ENCODE measurements at places on chromosomes 12 and 14.

- no peak for DNase-seq
These were observed 93.7 kb downstream of the SAMD4A start for GRCh38 chr14:54660604-54661111.

GRCh38 chr14:32224737-32225377, 21.8 kb upstream of the RNU6-8 start:
- DNase-seq = no peak

DNA sequence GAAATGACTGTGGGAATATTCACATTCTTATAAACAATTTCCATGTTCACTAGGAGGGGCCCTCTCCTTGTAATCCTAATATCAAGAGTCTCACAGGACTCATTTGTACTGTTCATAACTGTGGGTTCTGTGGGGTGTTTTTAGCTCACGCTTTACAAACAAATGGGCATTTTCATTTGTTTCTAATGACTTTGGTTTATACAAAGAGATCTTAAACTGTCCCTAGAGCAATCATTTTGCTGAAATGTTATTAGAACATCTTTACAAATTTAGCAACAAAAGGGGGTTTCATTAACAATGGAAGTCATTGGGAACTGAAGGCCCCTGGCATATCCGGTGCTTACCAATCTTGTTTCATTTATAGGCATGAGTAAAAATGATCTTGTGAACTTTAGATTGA, 370.5 kb downstream of the TRHDE start:
- no peak for DNase-seq

GRCh38 chr14:102616799-102617198, 24.4 kb downstream of the RCOR1 start:
- DNase-seq = no peak

DNA sequence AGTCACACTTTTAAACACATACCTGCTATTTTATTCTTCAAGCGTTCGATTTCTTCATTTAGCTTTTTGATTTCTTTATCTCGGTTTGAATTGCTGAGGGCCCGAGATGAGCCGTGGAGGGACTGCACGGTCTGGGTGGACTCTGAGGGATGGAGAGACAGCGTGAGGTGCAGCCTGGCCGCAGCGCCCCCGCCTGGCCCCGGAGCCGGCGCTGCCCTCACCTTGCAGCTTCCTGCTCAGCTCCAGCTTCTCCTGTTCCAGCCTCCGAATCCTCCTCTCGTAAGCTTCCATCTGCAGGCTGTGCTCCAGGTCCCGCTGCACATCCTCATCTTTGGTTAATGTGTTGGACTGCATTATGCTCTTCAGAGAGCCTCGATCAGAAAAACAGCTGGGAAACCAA, 53.2 kb downstream of the AMN start:
- DNase-seq = no peak

DNA sequence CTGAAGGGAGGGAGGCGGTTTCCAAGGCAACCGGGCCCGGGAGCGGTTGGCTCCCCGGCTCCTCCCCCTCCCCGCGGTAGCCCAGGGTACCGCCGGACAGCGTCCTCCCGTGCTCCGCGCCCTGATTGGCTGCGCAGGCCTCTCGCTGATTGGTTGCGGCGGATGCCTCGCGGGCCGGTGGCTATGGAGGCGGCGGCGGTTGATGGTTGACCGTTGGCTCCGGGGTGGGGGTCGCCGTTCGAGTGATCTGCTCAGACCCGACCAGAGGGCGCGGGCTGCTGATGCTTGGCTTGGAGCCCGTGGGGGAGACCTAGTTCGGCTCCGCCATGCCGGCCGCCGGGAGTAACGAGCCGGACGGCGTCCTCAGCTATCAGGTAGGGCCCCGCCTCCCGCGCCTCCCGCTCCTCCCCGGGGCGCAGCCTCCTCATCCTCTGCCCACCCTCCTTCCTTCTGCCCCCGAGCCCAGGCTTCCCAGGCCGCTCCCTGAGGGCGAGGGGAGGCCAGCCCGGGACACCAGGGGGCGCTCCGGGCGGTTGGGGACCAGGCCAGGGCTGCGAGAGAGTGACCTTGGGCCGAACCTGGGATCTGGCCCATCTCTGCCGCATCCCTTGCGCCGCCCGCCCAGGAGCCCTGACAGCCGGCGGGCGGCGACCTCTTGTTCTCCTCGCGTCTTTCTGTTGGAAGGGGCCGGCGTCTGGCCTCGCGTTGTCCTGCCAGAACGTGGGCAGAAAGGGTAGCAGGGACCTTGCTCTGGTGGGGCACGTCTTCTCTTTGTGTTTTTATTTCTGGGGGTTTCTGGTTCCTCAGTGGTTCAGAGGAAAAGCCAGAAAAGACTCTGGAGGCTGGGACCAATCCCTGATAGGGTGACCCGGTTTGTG, at the start of gene SLC4A8:
SLC4A8 (plus strand) TSS at position 170 of the 878 bp plus-strand sequence; CDS start at position 327, 157 bp downstream.
- no peak for DNase-seq

- DNase-seq = no peak
These were observed 3.4 kb downstream of the JAG2 start for GRCh38 chr14:105165134-105165704.

DNA sequence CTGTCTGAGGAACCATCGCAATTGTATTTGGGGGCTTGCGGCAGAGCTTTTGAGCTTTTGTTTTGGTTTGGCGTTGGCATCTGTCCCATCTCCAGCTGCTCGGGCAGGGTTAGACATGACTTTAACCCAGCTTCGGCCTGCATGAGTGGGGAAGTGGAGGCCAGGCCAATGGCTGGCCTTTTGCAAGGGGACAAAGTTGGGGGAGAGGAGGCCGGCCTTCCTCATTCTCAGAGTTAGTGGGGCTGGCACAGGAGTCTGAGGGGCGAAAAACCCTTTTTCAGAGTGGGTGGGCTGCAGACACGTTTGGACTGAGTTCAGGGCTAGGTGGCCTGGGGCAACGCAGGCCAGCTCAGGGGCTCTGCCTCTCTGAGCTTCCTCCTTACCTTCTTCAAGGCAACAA, 5.2 kb downstream of the KRT82 start:
- no peak for DNase-seq

DNA sequence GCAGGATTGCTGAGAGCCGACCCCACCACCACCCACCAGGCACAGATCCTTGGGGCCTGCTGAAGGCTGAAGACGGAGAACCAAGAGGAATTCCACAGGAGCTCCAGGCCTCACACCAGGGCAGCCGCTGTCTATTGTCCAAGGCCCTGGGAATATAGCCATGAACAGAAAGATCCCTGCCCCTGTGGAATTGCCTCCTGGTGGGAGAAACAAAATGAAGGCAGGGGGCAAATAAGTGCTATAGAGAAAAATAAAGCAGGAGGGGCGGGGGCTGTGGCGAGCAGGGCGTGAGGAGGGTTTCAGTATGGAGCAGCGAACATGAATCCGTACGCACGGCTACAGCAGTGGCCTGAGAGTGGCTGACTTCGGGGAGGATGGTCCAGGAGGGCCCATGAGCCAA, 96.1 kb downstream of the EML1 start:
- no peak for DNase-seq

DNA sequence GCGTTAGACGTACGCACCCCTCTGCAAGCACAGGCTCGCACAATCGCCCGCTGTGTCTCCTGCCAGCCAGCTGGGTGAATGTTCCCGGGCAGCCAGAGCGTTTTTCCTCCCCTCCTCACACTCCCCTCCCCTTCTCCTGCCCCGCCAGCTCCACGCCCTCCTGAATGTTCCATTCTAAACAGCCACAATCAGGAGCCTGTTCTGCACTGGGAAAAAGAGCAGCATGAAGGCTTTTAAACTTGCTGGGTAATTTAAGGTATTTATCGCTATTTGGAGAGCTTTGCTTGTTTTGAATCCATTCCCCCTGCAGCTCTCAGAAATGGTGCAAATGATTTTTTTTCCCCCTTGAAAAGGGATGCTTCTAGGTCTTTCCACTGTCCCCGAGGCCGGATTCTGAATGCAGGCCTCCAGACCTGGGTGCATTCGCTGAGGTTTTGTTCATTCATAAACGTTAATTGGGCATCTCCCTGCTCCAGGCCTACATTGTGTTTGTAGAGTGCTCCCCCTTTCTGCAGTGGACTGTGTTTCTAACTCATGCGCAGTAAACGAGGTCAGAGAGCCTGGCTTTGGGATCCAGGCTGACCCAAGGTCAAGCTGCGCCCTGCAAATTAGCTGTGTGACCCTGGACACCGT, 212.5 kb downstream of the CHST11 start:
- peak; percentile 75 for DNase-seq

GRCh38 chr12:123269395-123269892, 2.2 kb downstream of the CDK2AP1 start:
- DNase-seq = peak; percentile 89

DNA sequence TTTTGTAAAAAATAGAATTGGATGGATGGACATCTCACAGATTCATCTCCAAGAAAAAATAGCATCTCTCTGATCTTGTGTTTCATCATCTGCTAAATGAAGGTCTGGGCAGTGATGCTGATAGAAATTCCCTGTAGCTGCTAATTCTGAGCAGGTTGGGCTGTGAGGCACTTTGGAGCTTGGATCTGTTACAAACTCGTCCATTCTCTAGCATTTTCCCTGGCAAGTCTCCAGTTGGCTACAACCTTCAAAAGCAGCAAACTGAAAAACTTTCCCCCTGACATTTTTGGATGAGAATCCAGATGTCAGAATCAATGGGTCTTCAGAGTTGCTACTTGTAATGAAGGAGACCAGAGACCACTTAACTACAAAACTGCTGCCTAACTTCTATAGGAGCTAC, 72.7 kb downstream of the TPH2 start:
- DNase-seq = no peak

GRCh38 chr12:6088921-6089747, 35.3 kb downstream of the VWF start:
- DNase-seq = peak; percentile 39

- DNase-seq = peak; percentile 72
These were observed 3.7 kb upstream of the CLBA1 start for GRCh38 chr14:104981699-104982541.

DNA sequence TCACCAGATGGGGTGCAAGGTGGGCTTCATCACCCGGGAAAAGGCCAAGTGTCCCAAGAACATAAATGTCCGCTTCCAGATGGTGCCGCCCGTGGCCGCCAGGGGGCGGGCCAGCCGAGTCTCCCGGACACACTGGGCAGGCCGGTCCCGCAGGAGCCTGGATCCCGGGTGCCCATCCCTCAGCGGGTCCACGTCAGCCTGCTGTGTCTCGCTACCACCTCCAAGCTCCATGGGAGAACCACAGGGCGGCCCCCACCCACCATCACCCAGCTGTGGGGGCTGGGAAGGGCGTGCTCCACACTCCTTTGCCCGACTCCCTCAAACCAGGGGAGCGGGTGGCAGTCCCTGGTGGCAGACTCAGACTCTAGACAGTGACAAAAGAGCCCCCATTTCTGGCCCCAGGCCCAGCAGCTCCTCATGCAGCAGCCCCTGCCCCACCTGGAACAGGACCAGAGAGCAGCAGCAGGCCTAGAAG, 22.0 kb upstream of the NUDT14 start:
- DNase-seq = peak; percentile 89

- no peak for DNase-seq
These were observed 8.9 kb upstream of the IRF2BPL start for GRCh38 chr14:77037215-77037937.

DNA sequence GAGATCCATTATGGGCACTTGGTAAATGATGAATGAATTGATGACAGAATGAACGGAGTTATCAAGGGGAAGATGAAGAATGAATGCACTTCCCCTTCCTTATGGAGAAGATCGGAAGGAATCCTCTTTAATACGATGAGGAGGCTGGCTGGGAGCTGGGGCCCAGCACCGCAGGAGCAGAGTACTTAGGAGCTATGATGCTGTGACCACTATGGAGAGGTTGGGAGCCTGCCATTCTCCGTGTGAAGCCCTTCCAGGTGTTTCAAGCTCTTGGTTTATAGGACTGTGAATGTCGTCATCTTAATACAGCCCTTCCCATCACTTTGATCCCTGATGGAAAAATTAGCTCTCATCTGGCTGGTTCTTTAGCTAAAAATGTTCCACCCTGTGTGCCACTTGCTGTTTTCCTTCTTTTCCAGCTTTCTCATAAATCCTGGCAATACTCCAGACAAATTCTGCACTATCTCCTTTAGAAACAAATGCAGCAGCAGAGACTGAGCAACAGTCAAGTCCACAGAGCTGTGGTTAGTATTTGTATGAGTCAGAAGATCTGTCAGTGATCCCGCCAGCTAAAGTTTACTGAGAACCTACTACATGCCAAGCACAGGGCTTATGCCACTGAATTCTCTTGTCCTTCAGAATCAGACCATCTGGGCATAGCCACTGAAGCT, 263.1 kb upstream of the CRY1 start:
- no peak for DNase-seq
